EH (cell line): ENCODE measurements at places on chromosomes 7 and 10.
A peak's percentile ranks its signal among the peaks of the same experiment; 100 is the strongest.

- DNase-seq = no peak
Measured at GRCh38 chr10:125739994-125740679, 20.6 kb downstream of the EDRF1 start.

GRCh38 chr7:139431010-139431409, 52.5 kb downstream of the KLRG2 start:
- DNase-seq = no peak

- DNase-seq = no peak
Measured at GRCh38 chr10:124362568-124362967, 56.2 kb downstream of the OAT start.

GRCh38 chr7:40151504-40151903, 16.7 kb downstream of the SUGCT start:
- no peak for DNase-seq

GRCh38 chr7:77697535-77697831, 1.2 kb downstream of the RSBN1L start:
- DNase-seq = peak; percentile 68

DNA sequence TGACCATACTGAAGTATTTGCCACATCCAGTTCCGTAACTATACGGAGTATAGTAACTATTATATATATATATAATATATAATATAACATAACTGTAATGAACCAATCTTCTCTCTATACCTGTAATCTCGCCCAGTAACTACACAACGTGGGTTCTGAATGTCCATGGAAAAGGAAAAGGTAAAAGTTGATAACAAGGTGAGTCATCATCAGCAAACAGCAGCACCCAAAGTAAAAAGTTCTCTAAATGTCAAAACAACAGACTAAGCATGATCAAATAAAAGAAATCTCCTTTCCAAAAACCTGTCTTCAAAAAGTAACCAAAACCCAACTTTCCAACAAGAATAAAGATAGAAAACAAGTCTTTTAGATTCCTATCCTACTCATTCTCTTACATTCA, 42.8 kb downstream of the ELAPOR2 start:
- no peak for DNase-seq

DNA sequence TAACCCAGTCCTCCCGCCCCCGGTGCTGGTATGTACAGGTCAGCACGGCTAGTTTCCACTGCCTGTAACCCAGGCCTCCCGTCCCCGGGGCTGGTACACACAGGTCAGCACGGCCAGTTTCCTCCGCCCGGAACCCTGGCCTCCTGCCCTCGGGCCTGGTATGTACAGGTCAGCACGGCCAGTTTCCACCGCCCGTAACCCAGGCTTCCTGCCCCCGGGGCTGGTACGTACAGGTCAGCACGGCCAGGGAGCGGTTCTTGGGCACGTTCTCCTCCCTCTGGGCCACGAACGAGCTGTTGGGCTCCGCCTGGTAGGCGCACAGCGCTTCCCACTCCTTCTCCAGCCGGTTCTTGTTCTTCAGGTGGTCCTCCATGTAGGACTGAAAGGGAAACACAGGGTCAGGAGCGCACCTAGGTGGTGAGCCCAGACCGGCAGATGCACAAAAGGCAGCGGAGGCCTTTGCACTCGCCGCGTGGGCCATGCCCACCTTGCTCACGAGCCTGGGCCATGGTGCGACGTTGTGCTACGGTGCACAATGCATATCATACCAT, 284.4 kb downstream of the DNAJB6 start:
- no peak for DNase-seq

GRCh38 chr10:60175441-60175971, 214.2 kb downstream of the ANK3 start:
- peak; percentile 3 for DNase-seq

DNA sequence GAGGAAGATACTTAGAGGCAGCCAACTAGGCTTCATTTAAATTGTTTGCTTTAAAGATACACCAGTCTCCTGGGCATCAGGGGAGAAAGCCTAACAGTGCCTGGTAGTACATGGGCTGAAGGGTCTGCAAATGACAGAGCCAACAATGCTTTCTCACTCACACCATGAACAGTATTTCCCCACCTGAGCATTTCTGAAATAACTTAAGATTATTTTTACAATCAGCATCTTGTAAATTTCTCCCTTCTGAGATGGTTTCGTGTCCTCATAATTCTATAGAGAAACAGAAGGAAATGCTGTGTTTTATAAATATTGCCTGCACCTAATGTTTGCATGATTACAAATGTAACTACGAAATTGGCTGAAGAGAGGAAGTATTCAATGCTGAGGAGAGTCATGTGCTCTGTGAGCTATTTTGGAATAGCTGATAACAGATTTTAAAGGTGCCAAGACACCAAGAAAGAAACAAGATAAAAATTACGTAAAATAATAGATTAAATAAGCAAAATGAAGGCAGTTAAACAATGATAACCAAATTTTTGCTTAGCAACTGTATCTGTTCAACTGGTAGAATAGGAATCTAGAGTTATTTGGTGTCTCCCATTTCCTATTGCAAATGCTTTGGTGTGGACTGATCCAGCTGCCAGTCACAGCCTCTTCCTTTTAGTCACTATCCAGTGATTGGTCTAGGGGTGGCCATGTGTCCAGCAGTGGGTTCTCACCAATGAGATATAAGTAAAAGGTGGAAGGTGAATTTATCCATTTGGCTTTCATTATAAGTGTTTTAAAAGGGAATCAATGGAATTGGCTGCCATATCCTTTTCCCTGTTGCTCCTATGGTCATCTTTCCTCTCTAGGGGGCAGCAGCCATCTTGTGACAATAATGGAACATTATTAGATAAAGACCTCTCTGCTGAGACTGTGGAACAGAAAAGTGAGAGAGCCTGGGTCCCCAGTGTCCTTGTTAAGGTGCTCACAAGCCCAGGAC, 167.9 kb upstream of the SLC26A5 start:
- peak; percentile 24 for DNase-seq

DNA sequence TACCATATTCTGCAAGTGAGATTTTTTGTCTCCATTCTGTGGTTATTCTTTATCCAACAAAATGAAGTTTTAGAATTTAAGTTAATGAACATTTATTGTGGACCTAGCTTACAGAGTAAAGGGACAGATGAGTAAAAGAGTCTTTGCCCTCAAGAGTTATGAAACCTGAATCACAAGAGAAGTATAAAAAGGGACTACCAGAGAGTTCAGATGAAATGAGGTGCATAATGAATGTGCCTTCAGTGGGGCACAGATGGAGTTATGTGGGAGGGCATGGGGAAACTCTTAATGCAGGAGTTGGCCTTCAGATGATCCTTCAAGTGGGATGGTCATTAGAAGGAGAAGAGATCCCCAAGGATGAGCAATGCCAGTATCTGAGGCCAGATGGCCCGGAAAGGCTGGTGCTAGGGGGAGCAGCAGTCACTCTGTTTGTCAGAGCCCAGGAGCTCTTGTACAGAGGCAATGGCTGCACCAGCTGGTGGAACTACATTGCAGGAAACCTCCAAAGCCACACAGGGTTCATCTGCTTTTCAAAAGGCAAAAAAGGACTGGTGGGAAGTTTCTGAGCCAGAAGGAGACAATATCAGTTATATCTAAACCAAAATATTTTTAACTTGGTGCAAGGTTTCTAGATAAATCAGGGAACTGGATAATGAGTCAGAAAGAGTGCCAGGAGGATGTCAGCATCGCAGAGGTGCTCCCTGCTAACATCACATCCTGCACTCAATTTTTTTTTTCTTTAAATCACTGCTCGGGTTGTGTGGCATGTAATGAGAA, 162.0 kb downstream of the KLF6 start:
- DNase-seq = peak; percentile 88

DNA sequence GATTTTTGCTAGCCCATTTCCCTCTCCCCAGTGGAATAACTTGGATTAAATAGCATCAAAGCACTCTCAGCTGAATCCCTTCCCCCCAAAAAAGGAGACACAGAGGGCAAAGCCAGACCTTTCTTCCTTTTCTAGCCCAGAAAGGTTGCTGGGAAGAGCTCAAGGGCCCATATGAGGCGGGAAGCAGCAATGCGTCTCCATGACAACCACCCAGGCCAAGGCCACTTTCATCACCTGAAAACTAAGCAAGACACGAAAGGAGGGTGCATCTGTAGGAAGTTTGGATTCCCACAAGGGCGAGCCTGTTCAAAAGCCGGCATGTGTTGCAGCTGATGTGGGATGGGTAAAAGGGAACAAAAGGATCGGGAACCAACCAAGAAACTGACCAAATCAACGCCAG, 229.1 kb downstream of the PLXNA4 start:
- DNase-seq = no peak

GRCh38 chr10:62018131-62018911, 116.8 kb downstream of the ARID5B start:
- DNase-seq = peak; percentile 44

DNA sequence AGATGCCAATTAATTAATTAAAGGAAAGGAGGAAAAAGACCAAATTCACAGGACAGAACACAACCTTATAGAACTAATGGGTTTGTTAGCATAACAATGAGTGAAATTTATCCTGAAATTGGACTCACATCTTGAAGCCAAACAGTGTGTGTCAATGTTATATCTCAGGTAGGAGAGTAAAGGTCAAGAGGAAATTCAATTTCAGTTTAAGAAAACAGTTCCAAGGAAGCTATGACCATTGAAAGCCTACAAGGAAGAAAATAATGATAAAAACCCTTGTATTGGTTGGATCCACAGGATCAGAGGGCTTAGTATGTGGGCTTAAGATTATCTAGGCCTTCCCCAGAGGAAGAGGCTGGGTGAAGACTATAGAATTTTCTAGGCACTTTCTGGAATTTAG, 198.9 kb upstream of the AOAH start:
- no peak for DNase-seq

DNA sequence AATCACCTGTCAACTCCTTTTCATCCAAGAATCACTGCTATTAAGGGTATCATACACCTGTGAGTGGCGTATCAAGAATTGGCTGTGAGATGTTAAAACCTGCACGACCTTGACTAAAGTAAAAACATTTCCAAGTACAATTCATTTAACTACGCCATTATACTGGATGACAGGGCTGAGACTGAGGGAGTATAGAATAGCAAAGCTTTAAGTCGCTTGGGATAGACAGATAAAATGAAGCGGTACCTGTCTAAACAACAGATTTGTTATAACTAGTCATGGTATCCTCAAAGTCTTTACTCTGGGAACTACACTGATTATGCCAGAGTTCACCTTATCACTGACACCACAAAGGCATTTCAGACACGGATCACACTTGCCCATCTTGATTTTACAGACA, 366.1 kb upstream of the LRRN3 start:
- DNase-seq = no peak

- no peak for DNase-seq
Measured at GRCh38 chr7:30647589-30648364, 34.5 kb downstream of the CRHR2 start.

DNA sequence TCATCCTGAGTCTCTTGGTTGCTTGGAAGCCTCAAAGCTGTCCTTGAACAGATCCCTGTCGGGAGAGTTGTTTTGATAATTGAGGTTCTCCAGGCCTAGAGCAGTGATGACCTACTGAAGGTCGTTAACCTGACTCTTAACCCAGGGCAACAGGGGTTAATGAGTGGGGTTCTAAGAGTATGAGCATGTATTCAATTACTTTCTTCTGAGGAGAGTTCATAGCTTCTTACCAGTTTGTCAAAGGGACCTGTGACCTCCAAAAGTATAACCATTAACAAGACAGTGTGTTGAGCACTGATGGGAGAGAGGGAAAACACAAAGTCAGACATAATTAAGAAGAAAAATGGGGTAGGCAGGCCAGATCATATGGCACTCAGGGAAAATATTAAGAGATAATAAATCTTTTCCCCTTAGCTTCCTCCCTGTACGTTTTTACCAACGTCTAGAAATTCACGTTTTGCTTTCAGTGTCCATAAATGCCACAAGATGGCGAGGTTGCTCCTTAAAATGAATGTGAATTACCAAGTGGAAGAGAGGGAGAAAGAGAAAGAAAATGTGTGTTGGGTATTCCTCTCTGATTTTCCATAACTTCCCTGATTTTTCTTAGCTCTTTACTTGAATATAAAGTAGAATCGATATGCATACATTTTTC, 97.6 kb downstream of the SUGCT start:
- DNase-seq = peak; percentile 79

DNA sequence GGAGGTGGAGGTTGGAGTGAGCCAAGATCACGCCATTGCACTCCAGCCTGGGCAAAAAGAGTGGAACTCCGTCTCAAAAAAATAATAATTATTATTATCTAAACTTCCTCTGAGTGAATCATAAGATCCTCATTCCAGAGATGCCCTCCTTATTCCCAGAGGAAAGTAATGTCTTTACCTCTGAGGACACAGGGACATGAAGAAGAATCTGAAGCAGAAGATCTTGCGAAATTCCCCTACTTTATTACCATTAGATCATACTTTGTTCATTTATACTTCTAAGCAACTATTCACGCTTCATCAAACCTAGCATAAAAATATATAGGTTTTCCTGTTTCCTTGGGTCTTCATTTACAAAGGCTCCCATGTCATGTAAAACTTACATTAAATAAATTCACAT, 143.1 kb downstream of the ETV1 start:
- DNase-seq = peak; percentile 16

- no peak for DNase-seq
Measured at GRCh38 chr10:129914153-129914855, 49.8 kb downstream of the EBF3 start.

GRCh38 chr10:27235706-27236105, 4.9 kb downstream of the ACBD5 start:
- no peak for DNase-seq

DNA sequence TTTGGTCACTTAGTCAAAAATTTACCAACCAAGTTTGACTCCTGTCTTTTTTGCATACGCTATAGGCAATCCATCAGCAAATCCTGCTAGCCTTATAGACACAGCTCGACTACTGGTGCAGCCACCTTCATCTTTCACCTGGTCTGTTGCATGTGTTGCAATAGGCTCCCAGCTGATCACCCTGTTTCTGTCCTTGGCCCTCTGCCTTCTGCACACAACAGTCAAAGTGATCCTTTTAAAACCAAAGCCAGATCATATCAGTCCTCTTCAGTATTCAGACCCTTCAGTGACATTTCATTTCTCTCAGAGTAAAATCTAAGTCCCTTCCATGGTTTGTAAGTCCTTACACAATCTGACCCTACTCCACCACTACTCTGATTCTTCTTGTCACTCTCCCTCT, 10.9 kb upstream of the CDK6 start:
- DNase-seq = no peak

DNA sequence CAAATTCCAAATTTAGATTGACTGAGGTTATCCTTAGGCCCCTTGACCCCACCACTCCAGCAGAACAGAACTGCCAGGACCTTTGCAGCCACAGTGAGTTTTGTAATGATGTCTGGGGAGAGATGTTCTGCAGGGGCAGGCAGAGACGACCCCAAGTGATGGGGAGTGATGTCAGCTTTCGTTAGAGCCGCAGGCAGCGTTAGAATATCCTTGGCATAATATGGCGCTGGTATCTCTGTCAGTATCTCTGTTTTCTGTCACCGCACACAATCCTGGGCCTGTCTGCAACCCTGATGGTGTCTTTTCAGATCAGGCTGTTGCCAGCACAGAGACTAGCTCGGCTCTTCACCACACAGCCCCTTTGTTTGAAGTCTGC, 1083.6 kb downstream of the KCNMA1 start:
- DNase-seq = no peak

GRCh38 chr10:92052088-92052487, 128.5 kb downstream of the BTAF1 start:
- DNase-seq = no peak
